GM23248 (cell line): ENCODE measurements at places on chromosomes 7 and 10. TPM values are rescaled to one million over a fixed set of nuclear protein-coding genes. Genes with fewer than 3 reads are reported as not detected.
A peak's percentile ranks its signal among the peaks of the same experiment; 100 is the strongest.

Gene SH2D4B
- not detected in 2 replicates for total RNA-seq

Gene AGAP5
- total RNA-seq = 2.1 and 3.9 TPM in 2 replicates

Gene ASAH2
- total RNA-seq = 3.5 TPM in 1 of 2 replicates, not detected in the other

Gene ARHGAP12
- 43.3 and 47.3 TPM in 2 replicates for total RNA-seq

GRCh38 chr7:40475681-40475982 is 340.8 kb downstream of the SUGCT start:
- no peak for DNase-seq
- no peak overlapping the region for H3K4me3 ChIP-seq
- no peaks in the 10 kb centered on the region for H3K36me3 ChIP-seq
- no peak overlapping the region for H3K27ac ChIP-seq

GRCh38 chr7:111333010-111333409 is 229.3 kb downstream of the IMMP2L start:
- no peaks in the 10 kb centered on the region for H3K4me1 ChIP-seq
- H3K27ac ChIP-seq = no peak overlapping the region
- no peaks in the 10 kb centered on the region for H3K27me3 ChIP-seq
- no peak overlapping the region for H3K4me3 ChIP-seq
- DNase-seq = no peak
- H3K36me3 ChIP-seq = no peaks in the 10 kb centered on the region

GRCh38 chr7:46897381-46897780 is 684.5 kb downstream of the TNS3 start:
- H3K27me3 ChIP-seq = no peaks in the 10 kb centered on the region
- DNase-seq = no peak
- H3K27ac ChIP-seq = no peak overlapping the region
- no peak overlapping the region for H3K4me3 ChIP-seq

DNA sequence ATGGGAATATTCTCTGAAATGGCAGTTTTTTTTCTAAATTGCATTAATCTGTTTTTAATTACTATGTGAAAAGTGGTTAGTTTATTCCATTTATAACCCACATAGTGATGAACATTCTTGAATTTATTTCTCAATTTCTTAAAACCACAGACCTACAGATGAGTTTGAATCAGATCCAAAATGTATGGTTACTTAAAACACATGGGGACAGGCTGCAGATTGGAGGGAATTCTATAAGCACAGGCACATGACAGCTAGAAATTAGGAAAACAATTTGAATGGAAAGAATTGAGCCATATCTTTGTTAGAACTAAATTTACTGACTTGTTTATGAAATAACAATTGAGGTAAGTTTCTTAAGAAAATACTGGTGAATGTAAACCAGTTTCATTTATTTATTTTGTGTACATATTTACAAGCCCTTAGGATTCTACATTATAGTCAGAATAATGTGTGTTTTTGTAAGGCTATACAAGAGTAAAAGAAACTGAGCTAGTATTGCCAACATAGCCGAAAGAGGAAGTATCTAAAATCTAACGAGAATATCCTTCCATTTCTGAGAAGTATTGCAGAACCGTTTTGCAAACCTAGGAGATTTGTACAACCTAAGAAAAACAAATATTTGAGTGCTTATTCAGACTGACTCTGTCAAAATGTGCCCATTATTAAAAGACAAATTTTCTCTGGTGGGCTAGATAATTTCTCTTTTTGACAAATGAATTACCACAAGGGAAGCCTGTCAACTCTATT is 434.3 kb upstream of the SEMA3D start:
- no peak overlapping the region for H3K27ac ChIP-seq
- H3K36me3 ChIP-seq = no peaks in the 10 kb centered on the region
- H3K4me1 ChIP-seq = 0 out of 2 replicates have a peak, but pooled peaks cover 3% of the 10 kb centered on the region
- no peak for DNase-seq
- no peak overlapping the region for H3K4me3 ChIP-seq

DNA sequence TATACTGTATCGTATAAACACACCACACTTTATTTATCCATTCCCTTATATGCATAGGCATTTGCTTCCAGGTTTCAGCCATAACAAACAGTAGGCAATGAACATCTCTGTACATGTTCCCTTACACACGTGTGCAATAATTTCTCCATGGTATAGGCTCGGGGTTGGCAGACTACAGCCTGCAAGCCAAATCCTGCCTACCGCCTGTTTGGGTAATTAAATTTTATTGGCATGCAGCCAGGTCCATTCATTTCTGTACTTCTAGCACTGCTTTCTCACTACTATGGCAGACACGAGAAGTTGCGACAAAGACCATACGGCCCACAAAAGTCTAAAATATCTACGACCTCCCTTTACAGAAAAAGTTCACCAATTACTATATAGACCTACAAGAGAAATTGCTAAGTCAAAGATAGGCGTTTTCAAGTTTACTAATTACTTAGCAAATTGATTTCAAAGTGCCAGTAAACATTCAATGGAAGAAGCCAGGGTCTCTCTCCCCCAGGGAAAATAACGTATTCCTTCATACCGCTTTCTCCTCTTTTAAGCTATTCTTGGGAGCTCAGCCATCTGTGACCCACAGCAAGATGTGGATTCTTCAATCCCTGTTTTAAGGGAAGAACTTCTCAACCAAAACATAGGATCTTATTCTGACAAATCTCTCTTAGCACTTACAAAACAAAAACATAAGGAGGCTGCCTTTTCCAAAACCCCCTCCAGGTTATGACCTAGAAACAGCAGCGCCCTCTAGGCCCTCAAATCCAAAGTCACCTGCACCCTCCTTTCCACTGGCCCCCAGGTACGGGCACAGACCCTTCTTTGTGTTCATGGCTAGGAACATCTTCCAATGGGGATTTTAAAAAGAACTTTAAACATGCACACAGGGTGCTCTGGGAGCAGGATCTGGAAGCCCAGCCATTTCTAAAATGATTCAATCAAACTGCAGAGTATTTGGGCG is 100.5 kb downstream of the FGFR2 start:
- no peak for DNase-seq
- H3K4me3 ChIP-seq = no peak overlapping the region
- no peaks in the 10 kb centered on the region for H3K27me3 ChIP-seq
- H3K4me1 ChIP-seq = no peaks in the 10 kb centered on the region
- no peak overlapping the region for H3K27ac ChIP-seq
- no peaks in the 10 kb centered on the region for H3K36me3 ChIP-seq

DNA sequence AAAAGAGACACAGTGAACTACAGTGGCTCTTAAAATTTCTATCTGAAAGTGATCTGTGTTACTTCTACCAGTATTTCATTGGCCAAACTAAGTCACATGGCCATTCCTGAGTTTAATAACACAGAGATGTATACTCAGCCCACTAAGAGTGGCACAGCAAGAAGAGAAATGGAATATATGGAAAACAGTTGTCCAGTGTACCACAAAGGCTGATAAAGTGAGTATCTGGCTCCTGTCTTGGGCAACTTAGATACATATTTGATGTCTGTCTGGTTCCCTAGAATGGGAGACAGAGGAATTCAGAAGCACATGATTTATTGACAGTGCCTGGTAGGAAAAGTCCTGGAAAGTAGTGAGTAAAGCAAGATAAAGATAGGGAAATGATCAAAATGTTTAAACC is 10.1 kb upstream of the PON1 start:
- H3K27ac ChIP-seq = peak overlapping the region; percentile 41; the same call in 1 of the 2 replicates
- H3K4me3 ChIP-seq = no peak overlapping the region
- no peaks in the 10 kb centered on the region for H3K27me3 ChIP-seq
- peak; percentile 25 for DNase-seq

- peak; percentile 95 for DNase-seq
- no peak overlapping the region for H3K4me3 ChIP-seq
- H3K36me3 ChIP-seq = peaks cover 27% of the 10 kb centered on the region
These were observed 136.3 kb downstream of the DOCK1 start for GRCh38 chr10:127041552-127041951.

DNA sequence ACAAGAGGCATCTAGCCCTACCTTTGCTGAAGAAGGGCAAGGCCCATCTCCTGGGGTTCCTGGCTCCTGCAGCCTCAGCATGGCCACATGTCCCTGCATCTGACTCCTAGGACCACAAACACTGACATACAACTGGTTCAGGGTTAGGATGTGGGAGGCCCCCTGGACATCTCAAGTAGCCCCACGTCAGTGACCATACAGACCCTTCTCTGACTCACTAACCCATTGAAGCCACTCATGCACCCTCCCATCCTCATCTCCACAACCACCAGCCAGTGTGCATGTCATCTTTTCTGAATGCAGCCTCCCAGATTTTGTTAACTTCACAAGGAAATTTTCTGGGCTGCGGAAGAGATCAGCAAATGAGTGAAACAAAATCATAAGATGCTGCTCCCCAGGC is 18.2 kb downstream of the TMEM176B start:
- no peaks in the 10 kb centered on the region for H3K36me3 ChIP-seq
- H3K27ac ChIP-seq = no peak overlapping the region
- H3K4me3 ChIP-seq = no peak overlapping the region

- peak; percentile 70 for DNase-seq
- H3K27me3 ChIP-seq = no peaks in the 10 kb centered on the region
- no peak overlapping the region for H3K4me3 ChIP-seq
- peaks cover 8% of the 10 kb centered on the region; the same call in 1 of the 2 replicates for H3K4me1 ChIP-seq
- H3K27ac ChIP-seq = no peak overlapping the region
These were observed 58.6 kb downstream of the AUTS2 start for GRCh38 chr7:69656890-69657289.

- no peaks in the 10 kb centered on the region for H3K36me3 ChIP-seq
- H3K27me3 ChIP-seq = peaks cover 62% of the 10 kb centered on the region
- no peak overlapping the region for H3K4me3 ChIP-seq
- H3K27ac ChIP-seq = no peak overlapping the region
These were observed 50.8 kb downstream of the GCC1 start for GRCh38 chr7:127534636-127535035.

- no peak within 1 kb of the TSS for H3K4me3 ChIP-seq
- no peak for DNase-seq
- H3K27me3 ChIP-seq = no peaks in the 10 kb centered on the region
- H3K27ac ChIP-seq = no peak within 1 kb of the TSS
- no peaks in the 10 kb centered on the region for H3K36me3 ChIP-seq
These were observed at the start of gene TMEM184A for GRCh38 chr7:1555813-1556543. Gene TMEM184A, minus strand, starts transcription at chr7:1556205. Its CDS starts 721 bp downstream, at chr7:1555484.

DNA sequence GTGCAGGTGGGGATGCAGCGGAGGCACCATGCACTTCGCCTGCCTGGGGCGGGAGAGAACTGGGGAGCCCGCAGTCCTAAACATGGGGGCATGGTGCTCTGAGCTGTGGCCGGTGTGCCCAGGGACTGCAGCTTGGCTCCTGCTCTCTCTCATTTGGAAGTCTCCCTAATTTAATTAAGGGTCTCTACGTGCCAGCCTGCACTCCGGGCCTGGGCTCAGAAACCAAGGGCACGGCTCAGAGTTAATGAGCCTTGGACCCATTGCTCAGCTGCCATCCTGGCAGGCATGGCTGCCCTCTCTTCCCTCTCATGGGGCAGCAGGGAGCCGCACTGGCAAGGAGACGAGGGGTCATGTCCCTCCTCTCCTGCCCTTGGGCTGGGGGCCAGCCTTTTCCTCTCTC is 115.6 kb downstream of the CDH23 start:
- H3K27me3 ChIP-seq = peaks cover 4% of the 10 kb centered on the region; the same call in 1 of the 2 replicates
- no peaks in the 10 kb centered on the region for H3K4me1 ChIP-seq
- DNase-seq = no peak

DNA sequence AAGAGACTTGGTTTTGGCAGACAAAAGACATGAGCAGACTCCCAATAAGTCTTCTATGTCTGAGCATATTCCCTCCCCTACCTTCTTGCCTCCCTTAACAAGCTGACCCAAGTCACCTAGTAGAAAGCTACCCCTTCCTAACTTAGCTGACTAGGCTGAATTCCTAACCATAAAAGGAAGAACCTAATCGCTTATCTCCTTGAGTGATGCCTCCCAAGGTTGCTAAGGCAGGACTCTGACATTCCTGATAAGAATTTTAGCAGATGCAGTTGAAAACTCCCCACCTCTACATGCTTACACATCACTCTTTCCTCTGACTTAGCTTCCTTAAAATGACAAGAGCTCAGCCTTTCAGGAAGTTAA is 704.7 kb upstream of the MBL2 start:
- H3K36me3 ChIP-seq = no peaks in the 10 kb centered on the region
- DNase-seq = no peak
- H3K4me1 ChIP-seq = no peaks in the 10 kb centered on the region
- no peak overlapping the region for H3K27ac ChIP-seq

DNA sequence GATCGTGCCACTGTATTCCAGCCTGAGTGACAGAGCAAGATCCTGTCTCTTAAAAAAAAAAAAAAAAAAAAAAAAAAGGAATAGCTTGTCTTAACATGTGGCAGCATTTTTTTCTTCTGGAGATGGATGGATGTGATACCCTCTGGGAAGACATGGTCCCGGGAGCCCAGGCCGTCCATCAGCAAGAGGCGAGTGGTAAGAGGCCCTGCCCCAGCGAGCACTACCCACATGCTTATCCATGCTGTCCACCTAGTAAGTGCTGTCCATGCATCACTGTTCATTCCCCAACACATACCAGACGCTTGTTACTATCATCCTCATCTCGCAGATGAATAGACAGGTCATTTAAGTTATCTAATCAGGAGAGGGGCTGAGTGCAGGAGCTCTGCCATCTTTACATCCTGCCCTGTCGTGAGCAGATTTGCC is 12.9 kb downstream of the ATP6V1F start:
- no peaks in the 10 kb centered on the region for H3K36me3 ChIP-seq
- H3K27me3 ChIP-seq = no peaks in the 10 kb centered on the region; the same call in 1 of the 2 replicates
- no peak for DNase-seq
- no peaks in the 10 kb centered on the region for H3K4me1 ChIP-seq
- H3K4me3 ChIP-seq = no peak overlapping the region

DNA sequence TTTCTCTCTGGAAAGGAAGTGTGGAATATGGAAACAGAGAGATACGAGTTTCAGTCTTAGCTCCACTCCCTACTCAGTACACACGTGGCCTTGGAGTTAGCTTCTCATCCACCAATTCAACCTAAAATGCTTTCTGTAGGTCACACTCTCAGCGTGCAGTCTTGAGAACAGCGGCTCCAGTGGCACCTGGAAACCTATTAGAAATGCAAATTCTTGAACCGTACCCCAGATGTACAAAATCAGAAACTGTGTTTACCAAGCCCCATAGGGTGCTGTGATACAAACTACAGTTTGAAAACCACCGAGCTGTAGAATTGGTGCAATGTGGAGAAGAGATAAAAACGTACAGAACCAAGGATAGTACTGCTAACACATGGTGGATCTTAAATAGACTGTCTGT is 91.1 kb upstream of the SP4 start:
- DNase-seq = no peak
- no peaks in the 10 kb centered on the region for H3K27me3 ChIP-seq
- H3K4me3 ChIP-seq = no peak overlapping the region

DNA sequence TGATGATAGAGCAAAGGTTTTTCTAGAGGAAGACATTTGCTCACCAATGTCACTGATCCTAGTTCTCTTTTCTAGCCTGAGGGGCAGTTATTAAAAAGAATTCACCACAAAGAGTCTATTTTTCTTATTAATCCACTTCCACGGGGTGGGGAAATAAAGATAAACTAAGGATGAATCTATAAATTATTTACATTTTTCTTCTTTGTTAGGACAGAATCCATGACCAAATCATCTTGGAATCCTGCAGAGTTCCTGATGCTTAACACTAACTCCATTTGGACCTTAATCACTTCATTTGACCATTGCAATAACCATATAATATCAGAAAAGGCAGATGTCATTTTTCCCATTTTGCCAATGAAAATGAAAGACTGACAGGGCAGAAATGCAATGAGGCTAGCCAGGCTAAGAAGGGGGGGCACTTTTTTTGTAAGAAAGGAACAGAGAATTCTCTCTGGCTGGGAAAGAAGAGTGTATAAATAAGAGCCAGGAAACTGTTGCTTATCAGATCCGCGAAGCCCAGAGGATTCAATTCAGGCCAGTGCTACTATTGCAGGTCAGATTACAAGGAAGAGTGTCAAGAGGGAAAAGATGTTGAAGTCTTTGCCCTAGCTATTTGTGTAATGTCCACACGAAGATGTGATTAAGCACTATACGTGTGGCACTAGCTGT is 433.2 kb downstream of the TNS3 start:
- no peak overlapping the region for H3K4me3 ChIP-seq
- peaks cover 40% of the 10 kb centered on the region for H3K4me1 ChIP-seq
- no peaks in the 10 kb centered on the region for H3K27me3 ChIP-seq
